Hematopoietic multipotent progenitor cell treated with erythropoietin and hydrocortisone succinate and interleukin-3 and kit ligand, for 8 days (in vitro differentiated cells): ENCODE measurements at places on chromosomes 7 and 10.

DNA sequence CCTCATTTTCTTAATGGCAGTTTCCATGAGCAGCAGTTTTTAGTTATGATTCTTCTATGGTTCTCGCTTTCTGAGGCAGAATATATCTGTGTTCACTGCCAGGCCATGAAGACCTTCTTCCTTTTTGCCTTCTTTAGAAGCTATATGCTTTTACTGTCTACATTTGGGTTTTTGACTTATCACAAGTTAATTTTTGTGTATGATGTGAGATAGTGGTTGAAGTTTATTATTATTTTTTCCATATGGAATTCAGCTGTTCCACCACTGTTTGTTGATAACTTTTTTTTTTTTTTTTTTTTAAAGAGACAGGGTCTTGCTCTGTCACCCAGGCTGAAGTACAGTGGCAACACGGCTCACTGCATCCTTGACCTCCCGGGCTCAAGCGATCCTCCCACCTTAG, 44.5 kb downstream of the INPP5A start:
- DNase-seq, result no peak

GRCh38 chr10:17122052-17122451, 7.6 kb downstream of the CUBN start:
- no peak for DNase-seq

GRCh38 chr7:151810441-151811232, 66.3 kb downstream of the PRKAG2 start:
- DNase-seq, result peak; percentile 2

DNA sequence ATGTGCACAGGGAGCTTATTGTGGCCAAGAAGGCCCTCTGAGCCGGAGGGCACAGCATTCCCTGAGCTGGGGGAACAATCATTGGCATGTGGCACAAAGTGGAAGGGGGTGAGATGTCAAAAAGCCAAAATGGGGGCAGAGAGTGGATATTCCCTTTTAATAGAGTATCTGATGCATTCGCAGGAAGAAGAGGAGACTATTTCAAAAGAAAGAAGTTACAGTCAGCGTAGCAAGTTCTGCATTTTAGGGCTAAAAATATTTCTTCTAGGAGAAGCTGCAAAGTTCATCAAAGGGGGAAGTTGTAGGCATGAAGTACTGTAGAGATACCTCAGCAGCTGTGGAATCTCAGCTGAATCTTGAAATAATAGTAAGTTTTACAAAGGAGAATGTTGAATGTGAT, 136.0 kb upstream of the WDR11 start:
- no peak for DNase-seq

DNA sequence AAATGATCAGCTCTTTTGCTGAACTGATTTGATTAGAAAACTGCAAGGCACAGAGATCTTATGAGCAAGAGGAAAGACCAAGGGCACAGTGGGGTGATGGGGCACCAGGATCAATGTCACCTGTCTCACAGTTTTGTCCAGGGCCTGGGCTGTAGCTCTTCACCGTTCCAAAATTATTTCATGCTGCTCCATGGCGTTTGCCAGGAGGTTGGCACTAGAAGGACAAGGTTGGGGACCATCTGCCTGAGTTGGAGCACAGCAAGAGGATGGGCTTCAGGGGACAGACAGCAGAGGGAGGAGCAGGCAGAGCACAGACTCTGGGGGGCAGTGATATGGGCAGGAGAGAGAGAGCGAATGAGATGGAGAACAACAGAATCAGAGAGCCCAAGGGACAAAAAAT, 17.5 kb upstream of the FRA10AC1 start:
- no peak for DNase-seq

- no peak for DNase-seq
These were observed 48.4 kb upstream of the CYTH3 start for GRCh38 chr7:6320791-6321190.

GRCh38 chr10:116848032-116848943, 1.0 kb upstream of the ENO4 start:
- no peak for DNase-seq

- DNase-seq, result no peak
These were observed 67.4 kb downstream of the GBF1 start for GRCh38 chr10:102312683-102313082.

DNA sequence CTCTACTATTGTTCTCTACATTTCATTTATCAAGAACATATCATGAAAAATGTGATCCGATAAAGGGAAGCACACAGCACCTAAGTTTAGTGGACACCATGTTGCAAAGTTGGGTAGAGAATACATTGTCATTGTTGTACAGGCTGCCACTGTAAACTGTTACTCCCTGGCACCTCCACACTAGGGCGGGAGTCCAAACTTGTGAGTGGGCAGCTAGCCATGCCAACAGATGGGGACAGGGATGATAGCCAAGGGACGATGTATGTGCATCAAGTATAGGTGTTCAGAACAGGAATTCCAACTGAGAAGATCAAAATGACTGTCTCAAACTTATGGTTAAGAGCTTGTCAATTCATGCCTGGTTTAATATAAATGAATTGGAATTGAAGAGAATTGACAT, 31.1 kb upstream of the COMMD3 start:
- no peak for DNase-seq

DNA sequence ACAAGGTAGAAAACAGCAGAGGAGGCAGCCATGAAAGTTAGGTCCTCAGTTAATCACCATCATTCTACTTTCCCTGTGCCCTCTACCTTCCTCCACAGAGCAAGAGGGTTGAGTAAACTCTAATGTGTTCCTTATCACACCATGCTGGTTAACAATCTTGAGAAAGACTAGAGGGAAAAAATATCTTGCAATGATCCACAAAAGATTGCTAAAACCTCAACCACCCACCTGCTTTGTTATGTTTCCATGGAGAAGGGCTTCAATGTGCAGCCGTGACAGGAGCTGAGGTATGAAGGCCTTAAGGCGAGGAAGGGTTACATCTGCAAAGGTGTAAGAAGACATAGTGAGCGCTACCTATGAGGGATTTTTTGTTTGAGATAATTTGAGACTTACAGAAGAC, 103.9 kb downstream of the IDE start:
- DNase-seq, result peak; percentile 8

DNA sequence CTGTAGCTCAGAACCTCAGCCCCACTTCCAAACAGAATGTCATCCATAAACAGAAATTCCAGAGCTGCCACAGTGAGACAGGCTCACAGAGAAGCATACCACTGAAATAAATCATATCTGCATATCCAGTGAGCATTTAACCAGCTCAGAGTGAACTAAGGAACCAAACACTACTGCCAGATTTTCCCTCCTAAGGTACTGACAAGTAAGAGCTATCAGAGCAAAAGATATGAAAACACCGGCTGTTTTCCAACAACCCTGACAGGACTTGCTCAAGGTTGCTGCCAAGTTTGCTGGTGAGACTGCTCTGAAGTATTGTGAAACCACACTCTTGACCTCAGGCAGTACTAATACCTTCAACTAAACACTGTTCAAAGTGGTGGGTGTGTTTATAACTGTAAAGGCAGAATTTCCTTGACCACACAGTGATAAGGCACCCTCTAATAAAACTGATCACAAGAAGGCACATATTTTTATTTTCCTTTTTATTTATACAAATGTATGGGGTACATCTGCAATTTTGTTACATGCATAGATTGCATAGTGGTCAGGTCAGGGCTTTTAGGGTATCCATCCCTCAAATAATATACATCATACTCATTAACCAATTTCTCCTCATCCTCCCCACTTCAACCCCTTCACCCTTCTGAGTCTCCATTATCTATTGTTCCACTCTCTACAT, 18.3 kb downstream of the SGMS1 start:
- peak; percentile 84 for DNase-seq

- peak; percentile 47 for DNase-seq
These were observed 36.5 kb upstream of the AP5Z1 start for GRCh38 chr7:4738711-4739527.

DNA sequence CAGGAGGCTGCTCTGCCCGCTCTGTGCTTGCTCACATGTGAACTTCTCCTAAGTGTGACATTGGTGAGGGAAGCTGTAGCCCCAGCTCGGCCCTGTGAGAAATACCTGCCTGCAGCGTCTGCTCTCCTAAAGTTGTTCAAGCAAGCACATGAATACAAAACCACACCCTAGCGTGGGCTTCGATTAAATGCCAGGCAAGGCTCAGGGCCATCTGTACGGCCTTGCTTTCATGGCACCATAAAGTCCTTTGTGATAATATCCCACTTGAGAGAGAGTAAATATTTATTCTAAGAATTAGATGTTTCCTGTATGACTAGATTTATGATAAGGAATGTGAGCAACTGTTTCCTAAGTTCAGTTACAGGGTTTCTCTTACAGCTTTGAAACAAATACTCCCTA, 262.8 kb upstream of the KLF14 start:
- DNase-seq, result peak; percentile 75

DNA sequence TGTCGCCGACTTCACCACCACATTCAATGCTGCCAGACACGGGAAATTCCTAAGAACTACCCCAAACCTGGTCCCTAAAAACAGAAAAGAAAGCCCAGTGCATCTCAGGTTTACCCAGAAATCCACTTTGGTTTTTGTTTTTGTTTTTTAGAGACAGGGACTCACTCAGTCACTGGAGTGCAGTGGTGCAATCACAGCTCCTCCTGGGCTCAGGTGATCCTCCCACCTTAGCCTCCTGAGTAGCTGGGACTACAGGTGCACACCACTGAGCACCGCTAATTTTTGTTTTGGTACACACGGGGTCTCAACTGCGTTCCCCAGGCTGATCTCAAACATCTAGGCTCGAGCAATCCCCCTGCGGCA, 22.8 kb downstream of the MAD1L1 start:
- no peak for DNase-seq

GRCh38 chr7:66070222-66070621, 5.4 kb upstream of the ASL start:
- DNase-seq, result no peak

DNA sequence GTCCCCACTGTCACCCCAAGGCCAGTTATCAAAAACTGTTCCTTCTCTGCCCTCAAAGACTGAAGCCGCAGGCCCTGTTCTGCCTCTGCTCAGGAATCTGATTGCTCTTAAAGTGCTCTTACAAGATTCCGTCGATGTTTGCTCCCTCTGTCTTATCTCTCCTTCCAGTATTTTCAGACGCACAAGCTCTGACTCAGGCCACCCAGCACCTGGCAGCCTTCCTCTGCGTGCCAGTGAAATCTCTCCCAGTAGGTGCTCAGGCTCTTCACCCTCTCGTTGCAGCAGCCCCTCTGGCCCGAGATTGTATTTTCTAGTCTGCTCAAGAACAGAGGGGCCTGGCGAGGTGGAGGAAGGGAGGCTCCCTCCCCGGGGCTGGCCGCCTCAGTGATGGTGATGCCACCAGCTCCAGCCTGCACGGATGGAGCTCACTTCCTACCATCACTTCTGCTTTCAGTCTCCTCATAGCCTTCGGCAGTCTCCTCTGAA, 276.2 kb downstream of the USP6NL start:
- DNase-seq, result peak; percentile 73

GRCh38 chr7:70018700-70019099, 420.4 kb downstream of the AUTS2 start:
- no peak for DNase-seq

- DNase-seq, result no peak
These were observed 19.6 kb upstream of the AGMO start for GRCh38 chr7:15581352-15581951.

DNA sequence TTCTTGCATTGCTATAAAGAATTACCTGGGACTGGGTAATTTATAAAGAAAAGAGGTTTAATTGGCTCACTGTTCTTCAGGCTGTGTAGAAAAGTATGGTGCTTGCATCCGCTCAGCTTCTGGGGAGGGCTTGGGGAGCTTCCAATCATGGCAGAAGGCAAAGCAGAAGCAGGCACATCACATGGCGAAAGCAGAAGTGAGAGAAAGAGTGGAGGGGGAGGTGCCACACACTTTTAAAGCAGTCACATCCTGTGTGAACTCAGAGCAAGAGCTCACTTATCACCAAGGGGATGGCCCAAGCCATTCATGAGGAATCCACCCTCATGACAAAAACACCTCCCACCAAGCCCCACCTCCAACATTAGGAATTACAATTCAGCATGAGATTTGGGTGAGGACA, 303.5 kb downstream of the OTUD1 start:
- no peak for DNase-seq

DNA sequence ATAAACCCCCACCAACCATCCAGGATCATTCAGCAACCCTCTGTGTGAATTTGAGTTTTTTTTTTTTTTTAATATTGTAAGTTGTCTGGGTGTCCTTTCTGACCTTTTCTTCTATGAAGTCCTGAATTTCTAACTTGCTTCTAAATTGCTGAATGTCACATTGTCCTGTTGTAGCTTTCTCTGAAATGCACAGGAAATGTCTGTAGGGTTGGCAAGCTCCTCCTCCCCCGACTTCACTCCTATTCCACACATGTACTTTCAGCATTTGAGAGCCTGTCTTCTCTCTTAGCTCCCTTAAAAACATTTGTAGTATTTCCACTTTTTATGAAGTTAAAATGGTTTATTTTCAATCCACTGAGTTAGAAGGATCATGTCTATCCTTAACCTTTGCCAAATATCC, 3.3 kb upstream of the CNNM2 start:
- DNase-seq, result no peak

DNA sequence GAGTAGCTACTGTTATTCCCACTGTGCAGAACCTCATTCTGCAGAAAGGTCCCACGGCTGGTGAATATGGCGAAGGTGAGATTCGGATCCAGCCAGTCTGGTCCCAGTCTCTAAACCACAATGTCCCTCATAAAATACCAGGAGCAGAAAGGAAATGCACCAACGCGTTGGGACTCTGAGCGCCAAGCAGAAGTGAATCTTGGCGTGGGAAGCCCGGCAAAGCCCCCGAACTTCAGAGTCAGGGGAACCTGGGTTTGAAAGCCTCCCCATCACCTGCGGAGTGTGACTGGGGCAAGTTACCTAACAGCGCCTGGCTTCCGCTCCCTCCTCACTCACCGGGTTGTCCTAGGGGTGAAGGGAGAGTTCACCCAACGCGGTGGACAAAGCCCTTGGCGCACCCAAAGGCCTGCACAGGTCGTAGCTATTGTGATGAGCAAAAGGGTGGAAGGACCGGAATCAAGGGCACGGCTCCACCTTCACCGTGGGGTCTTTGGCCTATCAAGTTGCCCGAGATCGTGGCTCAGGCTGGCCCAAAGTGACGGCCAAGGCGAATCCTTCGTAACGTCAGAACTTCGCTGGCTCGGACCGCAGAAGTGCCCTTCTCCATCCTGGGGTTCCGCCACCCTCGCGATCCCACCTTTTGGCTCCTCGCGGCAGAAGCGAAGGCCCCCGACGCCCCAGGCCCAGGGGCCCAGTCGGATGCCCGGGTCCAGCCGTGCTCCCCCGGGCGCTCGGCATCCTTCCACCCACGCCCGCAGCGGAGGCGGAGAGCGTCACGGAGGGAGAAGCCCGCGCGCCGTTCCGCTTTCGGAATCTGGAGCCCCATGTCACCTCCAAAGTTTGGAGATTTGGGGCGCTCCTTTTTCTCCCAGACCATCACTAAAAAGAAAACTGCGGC, 811 bp downstream of the RGS10 start:
- DNase-seq, result peak; percentile 29

- DNase-seq, result no peak
These were observed 196.9 kb downstream of the SH2D4B start for GRCh38 chr10:80734589-80734988.

- DNase-seq, result no peak
These were observed 54.0 kb downstream of the GSDME start for GRCh38 chr7:24703296-24703695.

- peak; percentile 16 for DNase-seq
These were observed 107.3 kb downstream of the SNX10 start for GRCh38 chr7:26398756-26399509.
